ENCODE measurements at places on chromosomes 3 and 15.
A peak's percentile ranks its signal among the peaks of the same experiment; 100 is the strongest.

DNA sequence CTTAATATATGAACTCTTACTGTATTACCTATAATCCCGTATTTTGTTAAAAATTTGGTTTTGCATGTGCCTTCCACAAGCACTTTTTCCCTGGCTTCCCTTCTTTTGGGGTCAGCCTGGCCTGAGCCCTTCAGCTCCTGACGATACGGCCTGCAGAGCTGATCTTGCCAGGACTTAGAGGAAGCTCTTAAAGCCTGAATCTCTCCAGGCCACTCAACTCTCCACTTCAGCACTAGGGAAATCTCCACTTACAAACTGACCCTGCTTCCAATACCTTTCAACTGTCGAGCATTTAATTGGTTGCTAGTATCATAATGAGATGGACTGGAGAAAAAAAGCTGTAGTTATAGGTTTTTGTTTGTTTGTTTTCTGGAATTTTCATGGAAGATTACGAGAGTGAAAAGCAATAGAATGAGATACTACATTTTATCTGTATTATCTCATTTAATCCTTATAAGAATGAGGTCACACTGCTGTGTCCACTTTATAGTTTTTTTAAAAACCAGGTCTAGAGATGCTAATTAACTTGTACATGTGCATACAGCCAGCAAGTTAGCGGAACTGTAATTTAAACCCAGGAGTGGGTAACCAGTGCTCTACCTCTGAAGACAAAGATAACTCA, 54.8 kb downstream of the ZBTB38 start:
- no peak for DNase-seq

DNA sequence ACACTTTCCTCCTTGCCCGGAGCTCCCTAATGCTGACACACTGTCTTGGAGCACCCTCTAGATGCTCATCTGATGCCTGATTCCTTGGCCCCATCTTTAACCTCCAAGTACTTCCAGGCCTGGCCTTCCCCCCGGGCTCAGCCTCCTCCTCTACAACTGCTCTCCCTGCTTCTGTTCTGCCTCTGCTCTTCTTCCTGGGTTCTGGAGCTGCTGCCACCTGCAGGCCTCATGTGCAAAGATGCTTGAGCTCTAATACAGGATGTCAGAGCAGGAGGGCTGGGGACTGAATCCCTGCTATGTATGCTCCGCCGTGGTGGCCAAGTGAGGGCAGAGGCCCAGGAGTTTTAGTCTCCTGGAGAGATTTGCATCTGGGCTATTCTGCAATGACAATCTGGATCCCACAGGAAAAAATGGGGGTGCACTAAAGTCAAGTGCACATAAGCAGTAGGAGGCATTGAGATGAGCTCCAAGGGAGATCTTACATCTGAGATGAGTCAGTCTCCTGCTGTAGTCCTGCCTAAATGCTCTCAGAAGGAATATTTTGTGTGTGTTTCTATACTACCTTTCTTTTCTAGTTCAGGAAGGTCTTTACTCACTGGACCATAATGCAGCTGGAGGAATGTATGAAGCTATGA, 296.3 kb downstream of the UACA start:
- peak; percentile 31 for DNase-seq

DNA sequence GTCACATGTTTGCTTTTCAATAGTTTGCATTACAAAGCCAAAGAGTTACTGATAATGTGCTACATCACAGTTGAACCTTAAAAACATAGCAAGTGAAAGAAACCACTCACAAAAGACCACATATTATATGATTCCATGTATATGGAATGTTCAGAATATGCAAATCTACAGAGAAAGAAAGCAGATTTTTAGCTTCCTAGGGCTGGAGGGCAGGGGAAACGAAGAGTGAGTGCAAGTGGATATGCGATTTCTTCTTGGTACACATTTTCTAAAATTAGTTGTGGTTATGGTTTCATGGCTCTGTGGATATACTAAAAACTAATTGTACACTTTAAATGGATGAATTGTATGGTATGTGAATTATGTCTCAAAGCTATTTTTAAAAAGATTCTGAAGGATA, 4.0 kb upstream of the GBE1 start:
- DNase-seq: no peak

- DNase-seq: no peak
Observed at GRCh38 chr15:95887666-95888390, 442.7 kb upstream of the NR2F2 start.

- no peak for DNase-seq
Observed at GRCh38 chr3:109057616-109058015, 60.3 kb downstream of the MORC1 start.

DNA sequence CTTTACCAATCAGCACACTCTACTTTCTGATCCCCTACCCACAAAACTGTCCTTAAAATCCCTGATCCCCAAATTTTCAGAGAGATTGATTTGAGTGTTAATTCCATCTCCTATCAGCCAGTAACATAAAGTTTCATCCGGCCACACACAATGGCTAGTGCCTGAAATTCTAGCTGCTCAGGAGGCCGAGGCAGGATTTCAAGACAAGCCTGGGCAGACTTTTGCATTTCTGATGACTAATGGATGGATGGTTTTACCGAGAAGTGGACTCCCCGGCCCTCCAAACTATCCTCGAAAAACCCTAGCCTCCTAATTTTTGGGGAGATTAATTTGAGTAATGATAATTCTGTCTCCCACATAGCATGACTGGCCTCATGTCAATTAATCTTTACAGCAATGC, 269.8 kb upstream of the POU1F1 start:
- no peak for DNase-seq

GRCh38 chr15:100651253-100651652, 48.9 kb downstream of the ASB7 start:
- no peak for DNase-seq

- DNase-seq: no peak
Observed at GRCh38 chr3:165359005-165359404, 162.8 kb upstream of the SLITRK3 start.

GRCh38 chr3:175564363-175564762, 705.2 kb downstream of the NAALADL2 start:
- DNase-seq: no peak

- no peak for DNase-seq
Observed at GRCh38 chr15:90638963-90639362, 78.2 kb upstream of the BLM start.
